Small intestine (tissue), 16 donors: ENCODE measurements at places on chromosomes 12 and 14.

DNA sequence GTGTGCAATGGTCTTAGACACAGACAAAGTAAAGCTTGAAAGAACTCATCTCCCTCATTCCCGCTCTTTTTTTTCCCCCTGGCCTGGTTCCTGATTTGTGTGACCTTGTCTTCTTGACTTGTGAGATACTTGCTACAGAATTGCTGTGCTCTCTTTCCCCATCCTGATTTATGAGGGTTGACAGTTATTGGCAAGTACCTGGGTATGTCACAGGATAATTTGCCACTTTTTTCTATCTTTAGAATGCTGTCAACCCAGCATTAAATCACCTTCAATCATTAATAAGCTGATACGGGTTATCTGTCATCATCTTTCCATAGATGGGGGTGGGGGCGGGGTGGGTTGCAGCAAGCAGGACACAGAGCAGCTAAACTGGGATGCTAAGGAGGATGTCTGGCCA lies 144.4 kb upstream of the PRICKLE1 start:
- no peak overlapping the region for H3K4me3 ChIP-seq
- H3K4me1 ChIP-seq: no peaks in the 10 kb centered on the region
- no peak for DNase-seq
- H3K36me3 ChIP-seq: no peaks in the 10 kb centered on the region

GRCh38 chr12:97306147-97306546 lies 156.5 kb upstream of the RMST start:
- no peak overlapping the region for H3K27ac ChIP-seq
- H3K36me3 ChIP-seq: no peaks in the 10 kb centered on the region
- DNase-seq: no peak
- H3K4me3 ChIP-seq: no peak overlapping the region
- H3K4me1 ChIP-seq: no peaks in the 10 kb centered on the region

DNA sequence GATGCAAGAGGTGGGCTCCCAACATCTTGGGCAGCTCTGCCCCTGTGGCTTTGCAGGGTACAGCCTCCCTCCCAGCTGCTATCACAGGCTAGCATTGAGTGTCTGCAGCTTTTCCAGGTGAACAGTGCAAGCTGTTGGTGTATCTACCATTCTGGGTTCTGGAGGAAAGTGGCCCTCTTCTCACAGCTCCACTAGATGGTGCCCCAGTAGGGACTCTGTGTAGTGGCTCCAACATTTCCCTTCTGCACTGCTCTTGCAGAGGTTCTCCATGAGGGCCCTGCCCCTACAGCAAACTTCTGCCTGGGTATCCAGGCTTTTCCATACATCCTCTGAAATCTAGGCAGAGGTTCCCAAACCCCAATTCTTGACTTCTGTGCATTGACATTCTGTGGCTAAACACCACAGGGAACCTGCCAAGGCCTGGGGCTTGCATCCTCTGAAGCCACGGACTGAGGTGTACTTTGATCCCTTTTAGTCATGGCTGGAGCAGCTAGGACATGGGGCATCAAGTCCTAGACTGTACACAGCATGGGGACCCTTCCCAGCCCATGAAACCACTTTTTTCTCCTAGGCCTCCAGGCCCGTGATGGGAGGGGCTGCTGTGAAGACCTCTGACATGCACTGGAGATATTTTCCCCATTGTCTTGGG lies 24.0 kb upstream of the SLC38A1 start:
- no peak for DNase-seq
- no peaks in the 10 kb centered on the region for H3K4me1 ChIP-seq
- H3K27ac ChIP-seq: no peak overlapping the region
- H3K27me3 ChIP-seq: no peaks in the 10 kb centered on the region

DNA sequence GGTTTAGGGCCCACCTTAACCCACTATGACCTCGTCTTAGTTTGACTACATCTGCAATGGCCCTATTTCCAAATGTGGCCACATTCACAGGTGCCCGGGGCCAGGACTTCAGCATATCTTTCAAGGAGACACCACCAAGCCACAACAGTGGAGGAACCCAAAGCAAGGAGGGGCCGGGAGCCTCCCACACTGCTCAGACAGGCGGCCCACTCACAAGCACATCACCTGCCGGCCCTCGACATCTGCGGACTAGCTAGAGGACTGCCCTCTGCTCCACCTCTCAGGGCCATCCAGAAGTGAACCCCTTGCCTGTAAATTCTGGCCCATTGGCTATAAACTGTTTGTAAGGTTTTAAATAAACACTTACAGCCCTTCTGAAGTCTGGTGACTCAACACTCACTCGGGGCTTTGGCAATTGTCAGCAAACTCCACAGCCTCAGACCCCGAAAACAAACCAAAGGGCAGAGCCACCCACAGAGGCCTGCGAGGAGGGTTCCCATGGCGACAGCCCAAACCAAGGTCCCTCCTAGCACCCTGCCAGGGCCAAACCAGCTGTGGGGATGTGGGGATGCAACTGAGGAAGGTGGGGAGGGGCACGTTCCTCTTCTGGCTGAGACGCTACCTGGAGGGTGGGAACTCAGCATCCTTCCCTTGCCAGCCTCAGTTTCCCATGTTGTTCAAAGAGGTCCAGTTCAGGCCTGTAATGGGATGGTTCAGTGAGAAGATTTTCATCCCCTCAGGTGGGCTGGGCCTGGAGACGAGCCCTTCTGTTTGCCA lies 95.8 kb downstream of the DICER1 start:
- H3K36me3 ChIP-seq: no peaks in the 10 kb centered on the region
- no peak overlapping the region for H3K4me3 ChIP-seq
- no peaks in the 10 kb centered on the region for H3K27me3 ChIP-seq
- H3K4me1 ChIP-seq: no peaks in the 10 kb centered on the region
- H3K27ac ChIP-seq: no peak overlapping the region

GRCh38 chr14:66008631-66009030 lies 477.5 kb upstream of the CCDC196 start:
- H3K36me3 ChIP-seq: no peaks in the 10 kb centered on the region
- H3K27me3 ChIP-seq: no peaks in the 10 kb centered on the region
- H3K27ac ChIP-seq: no peak overlapping the region
- no peak for DNase-seq
- no peaks in the 10 kb centered on the region for H3K4me1 ChIP-seq
- H3K4me3 ChIP-seq: no peak overlapping the region

GRCh38 chr12:117026343-117026742 lies 72.9 kb downstream of the TESC start:
- H3K36me3 ChIP-seq: peaks cover 2% of the 10 kb centered on the region
- H3K4me1 ChIP-seq: no peaks in the 10 kb centered on the region
- H3K27ac ChIP-seq: no peak overlapping the region
- no peak for DNase-seq

- no peak for DNase-seq
- H3K36me3 ChIP-seq: no peaks in the 10 kb centered on the region
- H3K4me3 ChIP-seq: peak overlapping the region; percentile 92
- H3K27me3 ChIP-seq: no peaks in the 10 kb centered on the region
- peaks cover 6% of the 10 kb centered on the region for H3K4me1 ChIP-seq
Observed at GRCh38 chr12:45216983-45217485, 1.1 kb downstream of the ANO6 start.

DNA sequence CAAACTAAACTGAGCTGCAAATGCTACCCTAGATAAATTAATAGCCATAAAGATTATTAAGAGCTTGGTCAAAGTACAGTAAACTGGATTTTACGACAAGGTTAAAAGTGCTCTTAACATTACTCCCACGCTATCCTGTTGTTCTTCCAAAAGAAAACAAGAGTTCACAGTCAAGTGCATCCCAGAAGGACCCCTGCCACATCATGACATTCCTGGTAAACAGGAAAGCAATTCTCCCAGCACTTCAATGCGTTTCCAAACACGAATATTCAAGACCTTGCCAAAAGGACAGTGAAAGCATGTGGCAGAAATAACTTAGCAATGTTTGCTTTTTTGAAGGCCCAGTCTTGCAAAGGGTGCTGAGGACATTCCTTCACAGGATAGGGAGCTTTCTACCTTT lies 11.2 kb downstream of the SPRING1 start:
- no peaks in the 10 kb centered on the region for H3K27me3 ChIP-seq
- H3K36me3 ChIP-seq: peaks cover 7% of the 10 kb centered on the region
- peak overlapping the region; percentile 55 for H3K27ac ChIP-seq
- no peak overlapping the region for H3K4me3 ChIP-seq
- peak; percentile 79 for DNase-seq

- H3K27me3 ChIP-seq: no peaks in the 10 kb centered on the region
- H3K27ac ChIP-seq: no peak overlapping the region
- H3K4me3 ChIP-seq: no peak overlapping the region
- DNase-seq: no peak
- H3K4me1 ChIP-seq: no peaks in the 10 kb centered on the region
- H3K36me3 ChIP-seq: no peaks in the 10 kb centered on the region
Observed at GRCh38 chr14:20116748-20117147, 6.2 kb downstream of the OR4K17 start.

- H3K27me3 ChIP-seq: no peaks in the 10 kb centered on the region
- no peaks in the 10 kb centered on the region for H3K4me1 ChIP-seq
- H3K36me3 ChIP-seq: peaks cover 26% of the 10 kb centered on the region
- H3K4me3 ChIP-seq: no peak overlapping the region
- peak overlapping the region; percentile 32 for H3K27ac ChIP-seq
Observed at GRCh38 chr12:14613718-14614117, 46.0 kb upstream of the PLBD1 start.

- H3K4me1 ChIP-seq: no peaks in the 10 kb centered on the region
- no peaks in the 10 kb centered on the region for H3K27me3 ChIP-seq
- no peak for DNase-seq
Observed at GRCh38 chr12:95335948-95336347, 118.3 kb downstream of the VEZT start.

- H3K4me1 ChIP-seq: peaks cover 3% of the 10 kb centered on the region
- H3K27me3 ChIP-seq: no peaks in the 10 kb centered on the region
- no peak for DNase-seq
- no peak overlapping the region for H3K27ac ChIP-seq
- no peaks in the 10 kb centered on the region for H3K36me3 ChIP-seq
- no peak overlapping the region for H3K4me3 ChIP-seq
Observed at GRCh38 chr14:95228240-95228639, 70.9 kb upstream of the DICER1 start.

DNA sequence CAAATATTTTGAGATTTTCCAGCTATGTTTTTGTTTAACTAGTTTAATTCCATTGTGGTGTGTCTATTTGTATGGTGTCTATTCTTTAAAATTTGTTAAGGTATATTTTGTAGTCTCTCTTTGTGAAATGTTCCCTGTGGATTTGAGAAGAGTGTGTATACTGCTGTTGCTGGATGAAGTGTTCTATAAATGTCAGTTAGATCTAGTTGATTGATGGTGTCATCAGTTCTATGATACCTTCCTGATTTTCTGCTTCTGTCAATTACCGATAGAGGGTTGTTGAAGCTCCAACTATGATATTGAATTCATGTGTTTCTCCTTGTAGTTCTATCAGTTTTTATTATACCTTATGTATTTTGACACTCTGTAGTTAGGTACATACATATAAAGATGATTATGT lies 53.1 kb downstream of the FUT8 start:
- peaks cover 4% of the 10 kb centered on the region for H3K4me1 ChIP-seq
- DNase-seq: no peak
- H3K27me3 ChIP-seq: no peaks in the 10 kb centered on the region
- no peak overlapping the region for H3K4me3 ChIP-seq
- H3K36me3 ChIP-seq: peaks cover 2% of the 10 kb centered on the region

GRCh38 chr12:127811988-127812387 lies 455.0 kb upstream of the TMEM132C start:
- H3K36me3 ChIP-seq: no peaks in the 10 kb centered on the region
- no peaks in the 10 kb centered on the region for H3K4me1 ChIP-seq
- no peaks in the 10 kb centered on the region for H3K27me3 ChIP-seq
- H3K4me3 ChIP-seq: no peak overlapping the region
- H3K27ac ChIP-seq: no peak overlapping the region
